ENCODE measurements at places on chromosomes 1 and 21.

GRCh38 chr1:80917225-80917624 is 883.5 kb upstream of the ADGRL2 start:
- no peak for DNase-seq

- DNase-seq: no peak
These were observed 88.4 kb upstream of the COL6A1 start for GRCh38 chr21:45892916-45893739.

DNA sequence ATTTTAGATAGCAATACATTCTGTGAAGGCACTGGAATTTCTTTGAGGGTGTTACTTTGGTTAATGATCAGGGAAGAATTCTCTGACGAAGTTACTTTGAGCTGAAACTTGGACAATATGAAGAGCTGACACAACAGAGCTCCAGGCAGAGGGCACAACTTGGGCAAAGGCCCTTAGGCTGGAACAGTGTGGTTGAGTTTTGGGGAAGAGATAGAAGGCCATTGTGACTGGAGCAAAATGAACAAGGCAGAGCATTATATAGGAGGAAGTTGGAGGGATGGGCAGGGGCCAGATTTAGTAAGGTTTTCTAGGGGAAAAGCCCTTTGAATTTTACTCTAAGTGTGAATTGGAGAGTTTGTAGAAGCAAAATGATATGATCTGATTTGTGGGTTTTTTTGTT is 30.9 kb downstream of the LMO4 start:
- no peak for DNase-seq

- no peak for DNase-seq
These were observed 996 bp downstream of the CNIH4 start for GRCh38 chr1:224357626-224358124.

DNA sequence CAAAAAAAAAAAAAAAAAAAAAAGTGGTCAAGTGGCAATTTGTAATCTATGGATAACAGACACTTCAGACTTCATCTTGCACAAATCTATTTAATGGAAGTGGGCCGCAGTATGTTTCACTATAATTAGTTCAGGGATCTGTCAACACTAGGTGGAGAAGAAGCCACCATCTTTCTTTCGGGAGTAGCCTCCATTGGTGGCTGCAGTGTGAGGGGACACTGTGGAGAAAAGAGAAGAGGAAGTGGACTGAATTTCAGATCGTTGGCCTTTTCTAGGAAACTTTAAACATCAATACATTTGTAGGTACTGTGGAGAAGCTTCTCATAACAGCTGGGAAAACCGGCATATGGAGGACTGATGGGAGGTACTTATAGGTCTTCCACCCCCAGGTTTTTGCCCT is 8.0 kb upstream of the ELAPOR1 start:
- DNase-seq: no peak

DNA sequence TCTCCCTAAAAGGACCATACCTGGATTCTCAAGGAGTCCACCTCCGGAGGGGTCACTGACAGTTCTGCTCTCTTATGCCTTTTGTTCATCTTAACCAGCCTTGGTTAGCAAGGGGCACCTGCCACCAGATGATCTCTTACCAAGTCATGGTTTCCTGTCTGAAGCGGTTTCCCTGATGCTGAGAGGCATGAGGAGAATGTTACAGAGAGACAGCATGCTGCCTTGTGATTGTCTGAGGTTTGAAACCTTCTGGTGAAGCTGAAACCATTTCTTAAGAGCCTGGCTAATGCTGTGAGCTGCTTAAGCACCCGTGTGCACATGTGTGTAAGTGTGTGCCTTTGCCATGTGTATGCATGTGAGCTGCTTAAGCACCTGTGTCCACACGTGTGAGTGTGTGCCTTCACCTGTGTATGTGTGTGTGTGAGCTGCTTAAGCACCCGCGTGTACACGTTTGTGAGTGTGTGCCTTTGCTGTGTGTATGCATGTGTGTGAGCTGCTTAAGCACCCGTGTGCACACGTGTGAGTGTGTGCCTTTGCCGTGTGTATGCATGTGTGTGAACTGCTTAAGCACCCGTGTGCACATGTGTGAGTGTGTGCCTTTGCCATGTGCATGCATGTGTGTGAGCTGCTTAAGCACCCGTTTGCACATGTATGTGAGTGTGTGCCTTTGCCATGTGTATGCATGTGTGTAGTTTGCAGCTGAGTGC is 136.4 kb upstream of the COL6A1 start:
- no peak for DNase-seq

GRCh38 chr1:86703696-86704457 is 499 bp upstream of the SH3GLB1 start:
- no peak for DNase-seq

GRCh38 chr1:62832276-62832675 is 48.3 kb downstream of the ATG4C start:
- DNase-seq: no peak

GRCh38 chr1:7738044-7738443 is 33.1 kb upstream of the VAMP3 start:
- DNase-seq: no peak

- no peak for DNase-seq
These were observed 52.4 kb downstream of the TMEM53 start for GRCh38 chr1:44621841-44622286.

Measured in skeletal muscle cell (primary cell).